Ascending aorta (tissue), 2 donors: ENCODE measurements at places on chromosomes 4 and X.

DNA sequence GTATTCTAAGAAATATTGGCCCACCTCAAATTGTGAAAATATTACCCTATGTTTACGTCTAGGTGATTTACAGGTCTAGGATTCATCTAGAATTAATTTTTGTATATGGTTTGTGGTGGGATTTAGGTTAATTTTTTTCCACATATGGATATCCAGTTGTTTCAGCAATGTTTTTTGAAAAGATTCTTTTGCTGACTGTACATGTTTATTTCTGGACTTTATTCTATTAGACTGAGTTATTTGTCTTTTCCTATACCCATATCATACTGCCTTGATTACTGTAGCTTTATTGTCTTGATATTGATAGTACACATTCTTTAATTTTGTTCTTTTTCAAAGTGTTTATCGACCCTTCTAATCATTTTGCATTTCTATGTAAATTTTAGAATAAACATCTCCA lies 83.5 kb downstream of the PRKG2 start:
- no peak for DNase-seq

DNA sequence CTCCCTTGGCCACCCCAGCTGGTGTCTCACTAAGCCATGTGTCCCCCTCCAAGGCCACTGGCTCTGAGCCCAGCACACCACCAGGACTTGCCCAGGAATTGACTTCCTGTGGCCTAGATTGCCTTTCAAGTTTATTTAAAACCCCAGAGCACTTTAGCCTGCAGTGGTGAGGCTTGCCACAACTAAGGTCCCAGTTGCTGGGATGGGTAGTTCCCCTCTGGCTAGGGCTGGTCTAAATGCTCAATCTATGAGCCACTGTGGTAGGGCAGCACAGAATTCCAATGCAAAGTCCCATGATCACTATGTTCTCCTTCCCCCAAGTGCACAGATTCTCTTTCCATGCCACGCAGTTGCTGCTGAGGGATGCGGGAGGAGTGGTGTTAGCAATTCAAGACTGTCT lies 61.1 kb upstream of the HCCS start:
- no peak for DNase-seq

DNA sequence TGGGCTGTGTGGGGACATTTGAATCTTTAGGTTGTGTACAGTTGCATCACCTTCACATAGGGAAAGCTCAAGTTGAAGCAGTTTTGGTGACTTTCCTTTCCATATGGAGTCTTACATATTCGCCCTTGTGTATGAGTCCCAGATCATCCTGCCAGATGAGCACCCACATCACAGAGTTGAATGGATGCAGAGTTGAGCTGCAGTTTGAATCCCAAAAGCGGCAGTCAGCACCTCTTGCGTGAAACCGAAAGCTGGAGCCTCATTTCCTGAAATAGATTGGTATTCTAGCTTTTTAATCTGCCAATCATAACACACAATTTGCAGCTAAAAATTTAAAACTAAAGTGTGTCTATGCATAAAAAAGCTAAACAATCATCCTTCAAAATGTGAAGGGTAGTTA lies 162.9 kb upstream of the DIPK2B start:
- DNase-seq = no peak

GRCh38 chr4:105558277-105558676 lies 5.9 kb downstream of the ARHGEF38 start:
- no peak for DNase-seq

DNA sequence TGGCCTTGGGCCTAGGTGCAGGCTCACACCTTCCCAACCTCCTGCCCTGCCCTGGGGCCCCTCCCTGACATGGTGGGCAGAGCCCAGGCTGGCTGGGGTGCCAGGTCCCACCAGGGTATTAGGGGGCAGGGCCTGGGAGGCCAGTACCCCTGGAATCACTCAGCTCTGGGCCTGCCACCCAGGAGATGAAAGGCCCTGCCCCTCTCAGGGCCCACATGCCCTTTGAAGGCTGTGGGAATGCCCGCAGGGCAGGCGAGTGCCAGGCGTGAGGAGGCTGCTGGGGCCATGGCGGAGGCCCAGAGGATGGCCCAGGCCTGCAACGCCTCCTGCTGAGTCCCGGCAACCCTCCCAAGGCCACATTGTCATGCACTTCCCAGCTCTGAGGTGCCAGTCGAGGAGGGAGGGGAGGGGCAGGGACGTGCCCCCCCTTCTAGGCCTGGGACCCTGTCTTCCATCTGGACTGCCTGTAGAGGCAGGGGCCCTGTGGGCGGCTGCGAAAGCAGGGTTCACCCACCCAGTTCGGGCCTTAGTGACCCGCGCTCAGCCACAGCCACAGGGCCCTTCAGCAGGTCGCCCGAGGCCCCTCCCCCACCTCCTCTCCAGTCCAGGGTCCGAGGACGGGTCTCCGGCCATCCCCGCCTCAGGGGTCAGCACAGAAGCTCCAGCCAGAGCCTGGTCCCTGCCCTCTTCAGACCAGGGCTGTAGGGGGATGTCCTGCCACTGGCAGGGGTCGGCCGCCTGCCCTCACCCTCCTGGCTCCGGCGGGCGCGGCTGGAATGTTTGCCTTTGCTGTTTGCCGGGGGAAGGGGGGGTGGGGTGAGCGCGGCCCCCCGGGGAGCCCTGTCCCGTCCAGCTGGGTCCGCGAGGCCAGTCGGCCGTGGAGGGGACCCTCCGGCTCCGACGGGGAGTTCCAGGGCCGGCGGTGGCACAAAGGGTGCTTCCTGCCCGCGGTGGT lies 26.7 kb upstream of the FGFR3 start:
- no peak for DNase-seq
